ENCODE measurements at places on chromosomes 3 and 15.

DNA sequence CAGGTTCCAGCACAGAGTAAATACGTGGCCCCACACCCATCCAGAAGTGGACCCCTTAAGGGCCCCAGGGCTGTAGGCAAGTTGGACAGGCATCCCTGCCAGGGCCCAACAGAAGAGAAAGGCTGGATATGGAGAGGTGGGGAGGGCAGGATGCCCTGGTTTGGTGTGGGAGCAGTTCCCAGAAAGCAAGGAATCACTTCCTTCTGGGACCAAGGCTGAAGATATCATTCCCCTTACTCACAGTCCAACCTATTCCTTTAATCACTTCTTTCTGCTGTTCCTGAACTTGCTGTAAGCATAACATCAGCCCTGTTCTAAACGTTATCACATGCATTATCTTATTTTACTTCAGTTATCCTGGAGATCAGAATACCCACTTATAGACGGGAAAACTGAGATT is 6.1 kb upstream of the MESP2 start:
- no peak for ATAC-seq

DNA sequence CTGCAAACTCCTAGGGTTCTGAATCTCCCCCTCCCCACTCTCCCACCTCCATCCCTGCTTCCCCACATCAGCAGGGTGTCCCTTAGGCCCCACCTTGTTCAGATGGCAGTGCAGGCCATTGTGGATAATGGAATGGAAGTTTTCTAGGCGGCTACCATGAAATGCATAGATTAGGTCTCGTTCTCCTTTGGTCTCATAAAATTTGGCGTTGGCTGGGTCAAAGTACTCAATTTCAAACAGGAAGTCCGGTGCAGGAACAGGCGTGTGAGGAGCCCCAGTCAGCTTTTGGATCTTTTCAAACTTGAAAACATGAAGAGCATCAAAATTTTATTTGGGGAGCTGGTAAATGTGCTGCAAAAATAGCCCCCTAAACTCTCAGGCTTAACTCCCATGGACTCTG is 20.2 kb downstream of the PARP16 start:
- no peak for ATAC-seq

GRCh38 chr3:173743111-173743510 is 345.6 kb downstream of the NLGN1 start:
- peak; percentile 32 for ATAC-seq

DNA sequence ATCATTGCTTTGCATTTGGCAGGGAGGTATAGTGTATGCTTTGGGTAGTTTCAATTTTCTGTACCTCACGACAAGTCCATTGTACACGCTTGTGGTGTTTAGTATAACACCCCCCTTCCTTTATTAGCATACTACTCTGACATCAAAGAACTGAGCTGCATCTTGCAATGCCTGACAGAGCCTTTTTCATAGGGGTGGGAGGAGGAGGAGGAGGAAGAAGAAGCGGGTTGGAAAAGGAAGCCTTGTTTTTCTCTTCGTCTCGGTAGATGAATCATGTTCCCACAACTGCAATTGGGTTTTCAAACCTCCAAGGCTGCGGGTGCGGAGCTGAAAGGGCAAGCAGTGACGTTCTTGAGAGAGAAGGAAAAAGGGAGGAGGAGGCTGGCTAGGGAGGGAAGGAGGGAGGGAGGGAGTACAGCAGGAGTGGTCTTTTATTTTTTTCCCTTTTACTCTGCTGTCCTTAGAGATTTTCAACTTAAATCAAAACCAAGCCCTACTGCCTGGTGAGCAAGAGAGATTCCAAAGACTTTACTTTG is 175.7 kb downstream of the KLHL25 start:
- ATAC-seq, result peak; percentile 71

- no peak for ATAC-seq
These were observed 200.3 kb upstream of the ICE2 start for GRCh38 chr15:60679256-60679655.

GRCh38 chr3:119551598-119551997 is 7.8 kb downstream of the CD80 start:
- peak; percentile 41 for ATAC-seq

GRCh38 chr3:144085964-144086363 is 114.3 kb downstream of the DIPK2A start:
- ATAC-seq, result no peak

DNA sequence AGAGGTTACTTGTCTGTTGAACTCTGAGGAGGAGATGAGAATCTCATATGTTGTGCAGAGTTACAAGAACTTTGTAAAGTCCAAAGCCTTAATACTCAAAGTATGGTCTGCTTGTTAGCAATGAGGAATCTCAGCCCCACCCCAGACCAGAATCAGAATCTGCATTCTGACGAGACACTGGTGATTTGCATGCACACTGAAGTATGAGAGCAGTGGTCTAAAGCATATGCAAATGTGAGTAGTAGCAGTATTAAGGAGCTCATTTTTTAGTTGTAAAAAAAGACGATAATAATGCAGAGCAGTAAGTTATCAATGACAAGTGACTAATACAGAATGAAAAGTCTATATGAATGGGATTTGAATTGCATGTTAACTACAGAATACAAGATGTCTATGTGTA is 327.7 kb downstream of the RYR3 start:
- no peak for ATAC-seq

DNA sequence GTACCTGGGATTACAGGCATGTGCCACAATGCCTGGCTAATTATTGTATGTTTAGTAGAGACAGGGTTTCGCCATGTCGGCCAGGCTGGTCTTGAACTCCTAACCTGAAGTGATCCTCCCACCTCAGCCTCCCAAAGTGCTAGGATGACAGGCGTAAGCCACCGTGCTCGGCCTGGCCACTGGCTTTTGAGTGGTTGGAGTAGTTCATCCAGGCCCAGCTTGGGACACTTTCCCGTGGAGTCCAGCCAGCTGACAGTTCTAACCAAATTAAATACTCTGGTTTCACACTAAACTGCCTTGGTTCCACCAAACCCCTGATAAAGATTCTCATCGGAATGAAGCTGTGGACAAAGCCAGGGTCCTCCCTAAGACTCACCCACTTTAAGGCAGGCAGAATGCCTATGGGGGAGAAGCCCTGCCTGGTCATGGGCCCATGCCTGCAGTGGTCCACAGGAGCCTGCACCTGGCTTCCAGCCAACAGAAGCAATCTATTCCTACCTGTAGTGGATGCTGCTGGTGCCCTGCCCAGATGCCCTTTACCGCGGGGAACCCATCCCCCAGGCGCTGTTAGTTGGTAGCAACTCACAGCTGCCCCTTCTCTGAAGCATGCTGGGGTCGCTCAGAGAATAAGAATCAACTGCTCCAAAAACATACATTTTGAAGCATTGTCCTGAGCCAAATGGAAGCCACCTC is 5.2 kb upstream of the SLC28A1 start:
- ATAC-seq, result no peak

DNA sequence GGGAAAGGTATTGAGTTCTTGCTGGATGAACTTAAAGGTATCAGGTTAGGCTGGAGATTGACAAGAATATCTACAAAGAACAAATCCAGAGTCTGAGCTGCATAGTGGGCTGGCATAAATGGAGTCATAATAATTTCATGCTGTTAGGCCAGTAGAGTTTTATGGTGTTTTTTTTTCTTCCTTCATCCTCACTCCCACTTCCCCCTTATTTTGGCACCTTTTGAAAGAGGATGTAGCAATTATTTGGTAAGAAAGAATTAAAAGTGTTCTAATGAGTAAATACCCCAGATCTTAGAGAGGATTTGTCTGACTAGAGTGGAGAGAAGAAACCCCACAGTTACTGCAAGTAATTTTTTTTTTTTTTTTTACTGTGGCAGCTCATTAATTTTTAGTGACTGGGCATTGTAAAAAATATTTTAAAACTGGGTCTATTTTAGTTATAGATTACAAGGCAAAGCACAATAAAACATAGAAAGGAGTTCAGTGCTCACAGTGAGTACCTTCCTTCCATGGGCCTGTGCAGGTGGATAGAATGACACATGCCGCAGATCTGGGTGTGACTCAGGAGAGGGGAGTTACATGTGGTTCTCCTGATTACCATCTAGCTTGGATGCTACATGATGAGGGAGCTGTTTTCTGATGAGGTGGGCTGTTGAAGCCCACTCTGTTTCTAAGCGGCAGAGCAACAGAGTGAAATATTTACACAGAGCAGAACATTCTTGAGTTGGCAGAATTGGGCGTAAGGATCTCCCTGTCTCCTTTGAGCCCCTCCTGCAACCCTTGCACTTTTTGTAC is 5.3 kb downstream of the EDEM1 start:
- ATAC-seq, result no peak

- ATAC-seq, result no peak
These were observed 41.0 kb downstream of the BHLHE40 start for GRCh38 chr3:5020242-5020722.

GRCh38 chr15:70033529-70034140 is 64.1 kb downstream of the TLE3 start:
- ATAC-seq, result peak; percentile 92

DNA sequence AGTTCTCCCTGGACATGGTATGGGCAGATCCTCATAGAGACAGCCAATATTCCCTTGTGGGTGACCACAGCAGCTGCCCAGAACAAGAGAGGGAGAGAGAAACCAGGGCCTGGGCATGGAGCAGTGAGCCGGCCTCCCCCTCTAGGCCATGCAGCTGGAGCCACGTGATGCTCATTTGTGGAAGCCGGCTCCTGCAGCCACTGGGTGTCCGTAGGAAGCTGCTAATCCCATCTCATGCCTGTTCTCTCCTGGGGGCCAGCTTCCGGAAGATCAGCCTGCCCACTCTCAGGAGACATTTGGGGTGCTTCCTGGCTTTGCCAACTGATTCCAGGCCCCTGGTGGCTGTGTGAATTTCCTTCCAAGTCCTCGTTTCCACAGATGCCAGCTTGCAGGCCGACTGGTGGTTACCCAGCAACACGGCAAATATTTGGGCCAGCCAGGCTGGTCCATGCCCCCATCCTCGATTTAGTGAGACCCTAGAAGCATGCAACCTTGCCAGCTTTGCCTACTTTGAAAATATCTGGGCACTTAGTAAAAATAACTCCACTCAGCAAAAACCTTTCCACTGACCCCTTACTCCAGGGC is 55.3 kb downstream of the LINGO1 start:
- ATAC-seq, result peak; percentile 84

DNA sequence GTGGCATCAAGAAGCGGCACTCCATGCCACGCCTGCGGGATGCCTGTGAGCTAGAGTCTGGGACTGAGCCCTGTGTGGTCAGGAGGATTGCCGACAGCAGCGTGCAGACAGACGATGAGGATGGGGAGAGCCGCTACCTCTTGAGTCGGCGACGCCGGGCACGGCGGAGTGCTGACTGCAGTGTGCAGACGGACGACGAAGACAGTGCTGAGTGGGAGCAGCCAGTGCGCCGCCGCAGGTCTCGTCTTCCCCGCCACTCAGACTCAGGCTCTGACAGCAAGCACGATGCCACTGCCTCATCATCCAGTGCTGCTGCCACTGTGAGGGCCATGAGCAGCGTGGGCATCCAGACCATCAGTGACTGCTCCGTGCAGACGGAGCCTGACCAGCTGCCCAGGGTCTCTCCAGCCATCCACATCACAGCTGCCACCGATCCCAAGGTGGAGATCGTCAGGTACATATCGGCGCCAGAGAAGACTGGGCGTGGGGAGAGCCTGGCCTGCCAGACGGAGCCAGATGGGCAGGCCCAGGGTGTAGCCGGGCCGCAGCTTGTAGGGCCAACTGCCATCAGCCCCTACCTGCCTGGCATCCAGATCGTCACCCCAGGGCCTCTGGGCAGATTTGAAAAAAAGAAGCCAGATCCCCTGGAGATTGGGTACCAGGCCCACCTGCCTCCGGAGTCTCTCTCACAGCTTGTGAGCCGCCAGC is 16.8 kb upstream of the APEH start:
- no peak for ATAC-seq

DNA sequence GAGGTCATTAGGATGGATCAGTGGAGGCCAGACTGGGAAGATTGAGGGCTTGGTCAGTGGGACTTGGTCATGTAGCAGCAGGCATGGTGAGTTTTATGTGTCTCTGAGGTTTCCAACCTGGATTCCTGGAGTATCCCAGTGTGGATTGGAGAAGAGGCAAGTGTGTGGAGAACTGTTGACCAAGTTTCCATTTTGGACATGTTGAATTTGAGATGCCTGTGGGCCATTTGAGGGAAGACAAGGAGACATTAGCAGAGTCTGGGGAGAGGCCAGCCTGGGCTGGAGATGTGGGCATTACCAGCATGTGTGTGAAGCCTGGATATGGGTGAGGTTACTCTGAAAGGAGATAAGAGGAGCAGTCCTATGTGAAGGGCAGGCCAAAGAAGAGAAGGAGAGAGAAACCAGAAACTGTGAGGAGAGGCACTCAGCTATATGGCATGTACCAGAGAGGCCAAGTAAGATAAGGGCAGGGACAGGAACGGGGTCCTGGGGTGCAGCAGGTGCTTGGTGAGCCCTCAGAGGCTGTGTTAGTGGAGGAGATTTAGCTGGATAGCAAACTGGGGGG is 4.3 kb downstream of the SLC25A38 start:
- ATAC-seq, result no peak

DNA sequence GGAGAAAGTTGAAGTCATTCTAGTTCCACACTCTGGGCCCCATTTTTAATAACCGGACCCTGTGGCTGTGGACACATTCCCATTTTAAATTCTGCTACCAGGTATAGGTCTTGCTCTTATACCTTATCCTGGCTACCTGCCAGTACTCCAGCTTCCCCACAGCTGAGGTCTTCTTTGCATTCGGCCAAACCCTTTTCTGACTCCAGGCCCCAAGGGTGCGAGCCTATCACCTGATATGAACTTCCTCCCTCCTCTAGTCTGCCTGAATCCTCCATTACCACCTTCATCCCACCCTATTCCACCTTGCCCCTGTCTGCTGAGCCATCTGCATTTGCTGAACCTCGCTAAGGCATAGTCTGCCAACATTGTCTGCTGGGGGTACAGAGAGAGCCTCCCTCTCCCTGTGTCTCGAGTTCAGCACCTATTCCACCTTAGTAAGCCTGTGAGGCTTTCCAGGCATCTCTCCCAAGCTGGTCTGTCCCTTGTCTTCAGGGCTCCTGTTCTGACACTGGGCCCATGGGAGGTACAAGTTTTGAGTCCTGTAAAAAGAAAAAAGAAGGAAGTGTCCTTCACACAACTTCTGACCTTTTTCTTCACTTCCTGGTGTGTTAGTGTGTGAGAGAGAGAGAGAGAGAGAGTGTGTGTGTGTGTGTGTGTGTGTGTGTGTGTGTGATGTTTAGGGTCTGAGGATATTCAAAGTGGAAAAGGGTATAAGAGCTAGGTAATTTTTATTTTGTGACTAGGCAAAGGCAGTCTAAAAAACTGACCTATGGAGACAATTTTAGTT is 27.0 kb downstream of the PDE8A start:
- no peak for ATAC-seq

- no peak for ATAC-seq
These were observed 64.4 kb downstream of the SLC9A9 start for GRCh38 chr3:143783851-143784370.

DNA sequence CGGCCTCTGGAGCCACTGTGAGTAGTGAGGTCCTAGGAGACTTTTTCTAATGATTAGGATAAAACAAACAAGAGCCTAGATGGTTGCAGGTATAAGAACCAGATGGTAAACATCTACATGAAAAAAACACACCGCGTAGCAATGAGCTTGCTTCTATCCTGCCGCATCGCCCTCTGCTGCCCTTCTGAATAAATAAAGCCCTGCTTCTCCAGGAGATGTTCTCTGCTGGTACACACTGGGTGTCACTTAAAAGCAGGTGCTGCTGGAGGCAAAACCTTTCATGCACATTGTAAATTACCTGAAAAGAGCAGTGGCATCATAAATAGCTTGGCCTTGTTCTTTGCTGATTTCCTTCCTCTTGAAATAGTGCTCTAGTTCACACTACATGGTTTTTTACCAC is 164.4 kb upstream of the TOPAZ1 start:
- no peak for ATAC-seq

GRCh38 chr15:85592148-85592547 is 202.6 kb downstream of the KLHL25 start:
- no peak for ATAC-seq

GRCh38 chr15:98776607-98777281 is 128.4 kb downstream of the IGF1R start:
- ATAC-seq, result peak; percentile 28

All from motor neuron (in vitro differentiated cells).